ENCODE measurements at places on chromosomes 2 and 18.
A peak's percentile ranks its signal among the peaks of the same experiment; 100 is the strongest.

DNA sequence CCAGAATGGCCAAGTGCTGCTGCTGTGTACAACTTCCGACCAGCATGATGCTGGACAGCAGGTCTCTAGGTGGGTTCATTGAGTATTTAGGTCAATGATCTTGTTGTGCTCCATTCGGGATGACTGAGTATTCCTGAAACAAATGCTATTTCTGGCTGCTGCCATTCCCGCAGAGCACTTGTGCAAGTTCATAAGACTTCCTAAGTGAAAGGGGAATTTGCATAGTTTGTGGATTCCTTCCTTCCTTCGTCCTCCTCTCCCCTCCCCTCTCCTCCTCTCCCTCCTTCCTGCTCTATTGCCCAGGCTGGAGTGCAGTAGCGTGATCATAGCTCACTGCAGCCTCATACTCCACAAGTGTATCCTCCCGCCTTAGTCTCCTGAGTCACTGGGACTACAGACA is 40.4 kb downstream of the LDLRAD4 start:
- no peak for DNase-seq

- no peak for DNase-seq
Measured at GRCh38 chr2:88838165-88838635, 146.7 kb downstream of the RPIA start.

DNA sequence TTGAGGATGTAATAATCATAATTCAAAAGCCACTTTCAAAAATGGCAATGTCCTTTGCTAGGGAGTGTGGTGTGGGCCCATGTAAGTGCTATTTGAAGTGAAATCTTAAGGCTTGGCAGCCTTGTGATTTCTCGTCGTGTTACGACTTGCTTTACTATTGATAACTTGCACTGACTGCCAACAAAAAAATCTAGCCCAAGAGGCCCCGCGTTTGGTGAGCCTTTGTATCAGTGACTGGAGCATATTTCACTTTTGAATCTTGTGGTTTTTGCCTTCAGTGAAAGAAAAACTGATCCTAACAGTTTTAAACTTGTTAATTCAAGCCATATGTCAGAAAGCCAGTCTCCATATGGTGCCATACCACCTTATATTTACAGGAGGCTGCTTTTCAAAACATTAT is 248.0 kb downstream of the TMEM182 start:
- DNase-seq = no peak

- no peak for DNase-seq
Measured at GRCh38 chr2:98012561-98012991, 16.8 kb upstream of the TMEM131 start.

DNA sequence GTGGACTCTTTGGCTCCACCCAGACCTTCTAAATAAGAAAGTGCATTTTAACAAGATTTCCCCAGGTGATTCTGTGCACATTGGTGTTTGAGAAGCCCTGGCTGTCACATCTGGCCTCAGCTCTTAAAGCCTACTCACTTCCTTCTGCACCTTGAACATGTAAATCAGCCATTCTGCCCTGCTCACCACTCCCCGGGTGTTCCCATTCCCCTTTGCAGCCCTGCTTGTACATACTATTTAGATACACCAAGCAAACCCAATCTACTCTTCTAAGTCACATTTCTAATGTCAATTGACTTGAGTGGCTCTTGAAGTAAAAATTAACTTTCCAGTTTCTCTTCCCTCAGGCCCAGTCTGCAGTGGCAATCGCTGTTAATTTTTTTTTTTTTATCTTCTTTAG is 13.1 kb upstream of the SCN1A start:
- DNase-seq = no peak

DNA sequence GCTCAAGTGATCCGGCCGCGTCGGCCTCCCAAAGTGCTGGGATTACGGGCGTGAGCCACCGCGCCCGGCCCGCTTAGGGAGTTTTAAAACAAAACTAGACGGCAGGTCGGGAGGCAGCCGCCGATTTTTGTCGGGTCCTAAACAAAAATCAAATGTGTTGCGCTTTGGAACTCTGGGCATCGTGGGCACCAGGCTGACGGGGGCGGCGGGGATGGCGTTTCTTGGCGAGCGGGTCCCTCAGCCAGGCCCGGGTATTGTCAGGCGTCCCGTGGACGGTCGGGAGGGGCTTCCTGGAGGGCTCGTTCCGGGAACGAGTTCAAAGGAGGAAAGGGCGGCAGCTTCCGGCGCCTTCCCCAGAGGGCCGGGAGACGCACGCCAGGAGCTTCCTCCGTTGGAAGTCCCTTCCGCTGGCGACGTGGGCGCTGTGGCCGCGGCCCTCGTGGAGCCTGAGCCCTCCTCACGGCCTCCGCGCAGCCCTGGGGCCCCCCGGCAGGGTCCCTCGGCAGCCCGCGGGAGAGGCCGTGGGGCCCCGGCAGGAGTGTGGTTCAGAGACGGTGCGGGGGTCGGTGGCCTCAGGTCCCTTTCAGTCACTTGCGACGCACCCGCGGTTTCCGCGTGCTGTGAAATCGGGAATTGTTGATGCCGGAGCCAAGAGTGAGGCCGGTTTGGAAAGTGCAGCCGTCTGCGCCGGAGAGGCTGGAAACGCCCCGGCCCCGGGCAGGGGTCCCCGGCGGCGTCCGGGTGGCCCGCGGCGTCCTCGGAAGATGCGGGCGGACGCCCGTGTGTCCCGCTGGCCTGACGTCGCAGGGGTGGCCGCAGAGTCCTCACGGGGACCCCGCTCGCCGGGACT is 59.3 kb downstream of the EMILIN2 start:
- peak; percentile 15 for DNase-seq

- DNase-seq = peak; percentile 74
Measured at GRCh38 chr18:27185025-27185763, at the start of gene CHST9. TSS of gene CHST9 (minus strand) at chr18:27185308. CDS start at chr18:27142809, 42,499 bp downstream.

GRCh38 chr18:73340135-73340977 is 472.6 kb upstream of the NETO1 start:
- DNase-seq = no peak

DNA sequence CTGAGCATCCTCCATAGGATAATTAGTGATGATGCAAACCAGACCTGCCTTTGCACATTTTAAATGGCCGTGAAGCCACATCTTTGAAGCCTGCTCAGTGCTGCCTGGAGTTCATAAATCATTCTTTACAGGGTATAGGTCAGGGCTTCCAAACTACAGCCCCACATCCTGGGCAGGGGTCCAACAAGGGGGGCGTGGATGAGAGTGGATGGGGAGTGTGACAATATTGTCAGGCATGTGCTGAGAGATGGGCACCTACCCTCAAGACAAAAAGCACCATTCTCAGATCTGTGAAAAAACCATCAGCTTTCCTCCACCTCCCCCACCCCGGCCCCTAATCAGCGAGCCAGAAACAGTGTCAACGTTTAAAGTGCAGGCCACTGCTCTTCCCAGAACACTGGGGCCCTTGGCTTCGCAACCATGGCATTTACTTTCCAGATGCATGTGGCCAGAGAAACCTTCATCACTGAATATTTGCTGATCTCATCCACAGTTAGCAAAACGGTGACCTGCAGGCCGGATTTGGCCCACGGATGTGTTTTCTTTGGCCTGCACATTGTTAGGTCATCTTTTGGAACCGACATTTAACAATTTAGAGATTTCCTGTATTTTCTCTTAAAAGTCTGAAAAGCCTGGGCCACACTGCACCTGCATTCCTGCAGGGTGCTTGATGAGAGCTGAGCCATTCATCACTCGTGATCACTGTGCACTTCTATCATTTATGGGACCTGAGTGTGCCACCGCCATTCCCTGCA is 130.7 kb downstream of the ANKRD44 start:
- no peak for DNase-seq
